Posterior cingulate gyrus (tissue), 11 donors: ENCODE measurements at places on chromosomes 6 and 20.

- DNase-seq, result no peak
Measured at GRCh38 chr20:52864916-52865605, 107.1 kb upstream of the TSHZ2 start.

GRCh38 chr6:41017663-41018062, 21.4 kb downstream of the UNC5CL start:
- DNase-seq, result no peak

DNA sequence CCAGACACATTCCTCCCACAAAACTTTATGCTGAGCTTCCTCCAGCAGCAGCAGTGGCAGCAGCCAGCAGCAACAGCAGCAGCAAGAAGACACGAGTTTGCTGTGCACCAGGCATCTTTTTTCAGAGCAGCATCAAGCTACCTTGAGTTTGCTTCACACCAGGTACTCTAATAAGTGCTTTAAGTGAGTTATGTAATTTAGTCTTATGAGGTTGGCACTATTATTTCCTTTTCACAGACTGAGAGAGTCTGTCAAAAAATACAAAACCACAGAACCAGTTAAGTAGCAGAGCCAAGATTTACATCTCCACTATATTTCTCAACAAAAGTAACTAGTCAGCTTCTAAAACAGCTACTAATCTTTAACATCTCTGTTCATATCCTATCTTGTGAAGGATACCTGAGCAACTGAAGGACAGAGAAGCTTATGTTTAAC, 23.7 kb downstream of the RANBP9 start:
- DNase-seq, result no peak

GRCh38 chr20:63290677-63291472, 2.1 kb upstream of the COL20A1 start:
- DNase-seq, result peak; percentile 82

- DNase-seq, result no peak
Measured at GRCh38 chr6:88050140-88050818, 2.6 kb downstream of the SPACA1 start.

GRCh38 chr20:49245921-49246740, 26.9 kb downstream of the DDX27 start:
- DNase-seq, result no peak

DNA sequence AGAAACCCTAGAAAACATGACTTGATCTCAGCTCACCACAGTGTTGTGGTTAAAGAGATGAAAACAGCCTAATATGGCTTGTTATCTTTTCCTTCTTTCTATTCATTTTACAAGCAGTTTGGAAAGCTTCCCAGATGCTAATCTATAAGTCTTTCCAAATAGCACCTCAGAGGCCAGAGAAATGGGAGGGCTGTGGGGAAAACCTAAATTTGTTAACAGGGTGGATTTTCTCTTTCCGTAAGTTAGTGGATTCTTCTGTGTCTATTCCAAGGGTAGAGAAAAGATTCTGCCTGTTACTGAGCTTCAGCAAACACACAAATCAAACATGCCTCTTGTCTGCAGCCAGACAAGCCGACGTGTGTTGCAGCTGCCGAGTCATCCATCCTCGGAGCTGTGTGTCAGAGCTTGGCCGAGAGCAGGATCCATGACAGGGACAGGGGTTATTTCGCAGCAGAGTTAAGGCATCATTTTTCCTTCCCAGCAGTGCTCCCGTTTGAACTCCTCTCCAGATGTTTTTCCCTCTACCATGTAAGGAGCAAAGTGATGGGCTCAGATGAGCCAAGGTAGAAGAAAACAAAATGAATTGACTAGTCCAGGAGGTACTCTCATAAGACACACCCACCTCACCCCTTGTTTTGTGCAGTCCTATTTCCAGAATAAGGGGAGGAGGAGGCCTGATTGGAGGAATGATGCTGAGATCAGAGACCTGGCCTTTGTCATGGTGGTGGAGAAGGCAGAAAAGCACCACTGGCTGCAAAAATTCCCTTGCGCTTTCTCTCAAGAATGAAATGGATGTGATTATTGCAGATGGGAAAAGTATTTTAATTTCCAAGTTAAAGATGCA, 560.0 kb downstream of the C6orf118 start:
- peak; percentile 7 for DNase-seq

DNA sequence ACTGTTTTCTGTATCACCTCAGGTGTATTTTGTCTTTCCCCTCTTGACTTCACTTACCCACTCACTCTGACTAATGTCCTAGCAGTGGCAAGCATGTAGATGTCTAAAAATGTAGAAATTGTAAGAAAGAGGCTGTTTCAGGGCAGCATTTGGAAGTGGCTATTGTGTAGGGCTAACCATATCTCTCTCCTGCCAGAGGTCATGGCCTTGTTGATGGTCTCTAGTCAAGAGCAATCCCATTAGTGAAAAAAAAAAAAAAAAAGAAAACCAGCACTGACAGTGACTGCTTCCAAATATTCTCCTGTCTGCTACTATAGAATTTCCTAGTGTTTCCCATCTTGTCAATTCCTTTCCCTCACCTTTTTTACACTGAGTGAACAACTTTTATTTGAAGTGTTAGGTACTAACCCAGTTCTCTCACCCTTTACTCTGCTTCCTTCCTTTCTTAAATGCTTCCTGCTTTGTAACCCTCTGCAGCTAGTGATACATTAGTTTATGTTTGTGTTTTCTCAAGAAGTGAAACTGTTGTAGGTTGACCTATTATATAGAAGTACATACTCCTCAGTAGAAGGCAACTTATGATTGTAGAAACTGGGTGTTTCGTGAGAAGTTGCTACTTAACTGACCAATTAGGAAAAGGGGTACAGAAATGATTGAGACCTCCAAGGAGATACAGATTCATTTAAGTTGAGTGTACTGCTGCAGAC, 174.1 kb upstream of the PTPRK start:
- no peak for DNase-seq

GRCh38 chr6:1609041-1609647, 571 bp upstream of the FOXC1 start:
- no peak for DNase-seq

DNA sequence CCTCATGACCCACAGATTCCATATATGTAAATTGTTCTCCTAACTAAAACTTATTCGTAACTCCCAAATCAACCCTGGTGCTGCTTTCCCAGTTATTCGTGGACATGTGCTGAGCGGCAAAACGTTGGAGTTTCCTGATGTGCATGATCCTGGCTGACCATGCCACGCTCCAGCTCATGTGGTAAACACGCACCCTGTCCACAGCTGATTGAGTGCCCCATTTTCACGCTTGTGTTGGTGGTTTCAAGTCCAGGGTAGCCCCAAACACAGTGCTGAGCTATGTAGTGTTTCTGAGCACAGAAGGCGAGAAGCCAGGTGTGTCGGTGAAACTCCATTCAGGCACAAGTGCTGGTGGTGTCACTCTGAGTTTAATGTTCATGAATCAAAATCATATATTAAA, 19.1 kb upstream of the FOXC1 start:
- DNase-seq, result no peak

DNA sequence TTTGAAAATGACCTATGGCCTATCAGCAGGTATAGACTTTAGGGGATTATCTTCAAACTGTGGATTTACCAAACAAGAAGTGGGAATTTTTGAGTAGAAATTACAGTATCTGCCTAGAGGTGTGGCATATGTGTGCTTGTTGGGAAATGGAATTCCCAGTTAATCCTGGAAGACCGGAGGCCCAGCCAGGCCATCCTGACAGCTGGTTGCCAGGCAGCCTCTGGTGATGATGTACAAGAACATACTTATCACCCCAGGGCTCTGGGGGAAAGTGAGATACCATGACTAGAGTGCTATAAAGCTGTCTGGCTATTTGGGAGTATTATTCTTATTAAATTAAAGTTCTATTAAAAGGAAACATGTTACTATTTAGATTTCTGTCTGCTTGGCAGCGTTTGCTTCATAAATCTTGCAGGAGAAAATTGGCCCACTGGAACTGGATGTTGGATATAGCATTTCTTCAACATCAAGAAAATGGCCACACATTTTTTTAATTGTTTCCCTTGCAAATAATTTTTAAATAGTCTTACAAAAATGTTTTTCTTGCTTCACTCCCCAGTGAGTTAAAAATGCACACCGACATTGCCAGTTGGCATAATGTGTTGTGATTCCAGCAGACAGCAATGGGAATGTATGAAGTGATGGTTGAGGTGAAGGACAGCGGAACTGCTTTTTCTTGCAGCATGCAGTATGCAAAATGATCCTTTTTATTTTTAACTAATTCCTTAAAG, 187.8 kb downstream of the MYLK4 start:
- no peak for DNase-seq

DNA sequence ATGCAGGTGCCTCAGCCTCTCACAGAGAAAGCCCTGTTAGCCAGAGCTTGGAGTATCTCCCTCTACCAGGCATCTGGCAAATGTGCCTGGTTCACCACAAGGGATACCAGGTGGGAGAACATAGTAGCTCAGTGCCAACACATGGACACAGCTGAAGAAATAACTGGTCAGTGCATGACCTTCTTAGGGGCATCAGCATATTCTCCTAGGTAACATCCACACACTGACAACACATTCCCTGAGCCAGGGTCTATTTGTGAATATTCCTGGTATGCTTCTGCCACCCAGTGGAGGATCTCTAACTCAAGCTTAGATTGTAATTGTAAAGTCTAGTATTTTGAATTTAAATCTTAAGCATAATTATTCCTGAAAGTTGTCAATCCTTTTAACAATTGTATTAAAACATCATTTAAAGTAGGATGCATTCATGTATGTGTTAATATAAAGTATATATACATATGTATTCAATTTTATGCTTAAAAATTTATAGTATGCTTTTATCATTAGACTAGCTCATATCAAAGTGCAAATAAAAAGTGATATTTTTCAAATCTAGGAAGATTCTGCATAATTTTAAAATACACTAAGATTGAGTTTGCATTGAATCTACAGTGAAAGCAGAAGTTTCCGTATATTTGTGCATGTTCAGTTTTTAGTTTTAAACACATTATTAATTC, 45.3 kb upstream of the COL21A1 start:
- DNase-seq, result peak; percentile 8

GRCh38 chr20:62133864-62134263, 9.3 kb downstream of the PSMA7 start:
- DNase-seq, result no peak

DNA sequence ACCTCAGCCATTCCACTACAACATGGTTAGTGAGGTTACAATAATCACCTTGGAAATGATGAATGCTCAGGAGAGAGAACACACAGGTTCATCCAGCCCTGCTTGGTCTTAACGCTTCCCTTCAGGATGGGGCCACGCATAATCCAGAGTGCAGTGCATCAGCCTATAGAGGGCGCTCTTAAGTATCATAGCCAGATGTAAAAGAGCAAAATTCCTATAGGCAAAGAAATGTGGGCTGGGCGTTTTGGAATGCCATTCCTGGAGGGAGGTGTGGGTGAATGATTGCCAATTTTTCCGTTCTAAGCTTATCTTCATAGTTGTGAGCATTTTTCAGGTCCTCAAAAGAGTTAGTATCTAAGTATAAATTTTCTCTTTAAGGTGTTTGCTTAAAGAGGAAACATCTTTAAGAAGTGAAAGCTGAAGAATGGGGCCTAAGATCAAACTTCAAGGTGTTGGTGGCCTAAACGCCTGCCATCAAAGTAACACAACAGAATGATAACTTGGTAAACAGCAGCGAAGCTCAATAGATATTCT, 1.8 kb downstream of the RIPOR2 start:
- DNase-seq, result no peak

- no peak for DNase-seq
Measured at GRCh38 chr20:5211803-5212714, 85.3 kb downstream of the CDS2 start.

DNA sequence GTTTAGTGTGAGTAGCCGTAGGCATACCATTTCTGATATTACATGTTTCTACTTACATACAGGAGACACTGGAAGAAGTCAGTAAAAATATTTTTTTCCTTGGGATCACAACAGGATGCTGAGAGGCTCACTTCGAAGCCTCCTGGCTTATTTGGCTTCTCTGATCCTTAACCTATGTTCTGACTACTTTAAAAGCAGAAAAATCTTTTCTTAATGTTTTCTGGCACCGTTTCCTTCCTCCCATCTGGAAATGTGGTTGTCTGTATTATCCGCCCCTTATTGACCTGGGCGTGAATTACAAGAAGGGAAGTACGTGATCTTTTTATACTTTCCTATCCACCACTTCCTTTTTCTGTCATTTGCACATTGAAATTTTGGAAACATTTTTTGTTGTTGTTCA, 379.6 kb downstream of the COL12A1 start:
- no peak for DNase-seq

DNA sequence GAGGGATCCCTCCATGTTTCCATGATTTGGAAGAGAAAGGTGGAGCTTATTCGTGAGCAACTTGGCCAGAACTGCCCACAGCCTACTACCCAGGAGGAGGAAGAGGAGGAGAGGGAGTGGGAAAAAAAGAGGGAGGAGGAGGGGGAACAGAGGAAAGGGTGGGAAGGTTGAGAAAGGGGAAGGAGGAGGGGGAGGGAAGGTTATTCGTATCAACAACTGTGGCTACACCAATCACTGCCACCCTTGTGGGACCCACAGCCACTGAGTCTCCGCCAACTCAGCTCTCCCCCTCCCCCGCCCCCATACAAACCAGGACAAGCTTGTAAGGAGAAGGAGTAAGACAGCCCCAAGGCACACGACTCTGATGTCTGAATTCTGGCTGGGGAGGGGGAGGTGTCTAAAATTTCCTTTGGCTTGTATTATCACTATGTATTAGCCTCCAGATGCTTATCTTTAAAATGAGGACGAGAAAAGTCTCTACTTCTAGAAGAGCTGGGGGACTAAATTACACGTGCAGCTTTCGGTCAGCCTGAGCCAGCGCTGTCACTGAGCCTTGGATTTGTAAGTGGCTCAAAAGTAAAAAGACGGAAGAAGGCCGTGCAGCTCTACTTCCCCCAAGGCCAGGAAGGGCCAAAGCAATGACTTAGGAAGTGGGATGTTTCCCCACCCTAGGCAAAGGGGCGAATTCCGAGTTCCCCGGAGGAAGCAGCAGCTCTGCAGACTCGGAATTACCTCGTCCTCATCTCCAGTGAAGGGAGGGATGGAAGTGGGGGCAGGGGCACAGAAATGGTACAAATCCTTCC, 1.0 kb downstream of the FKBP1A start:
- DNase-seq, result no peak

DNA sequence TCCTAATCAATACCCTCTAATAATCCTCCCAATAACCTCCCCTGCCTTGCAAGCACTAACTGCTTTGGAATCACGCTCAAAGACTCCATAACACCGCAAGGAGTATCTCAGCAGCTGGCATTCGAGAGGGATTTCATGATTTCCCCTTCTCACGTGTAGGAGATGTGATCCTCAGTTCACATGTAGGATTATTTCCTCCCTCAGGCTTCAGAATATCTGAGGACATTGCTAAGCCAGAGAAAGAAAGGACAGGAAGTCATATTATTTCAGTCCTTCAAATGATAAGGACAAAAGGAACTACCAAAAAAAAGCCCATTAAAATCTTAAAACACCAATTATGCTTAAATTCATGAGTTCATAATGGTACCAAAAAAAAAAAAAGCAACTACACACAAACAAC, 122.9 kb downstream of the NFATC2 start:
- no peak for DNase-seq

DNA sequence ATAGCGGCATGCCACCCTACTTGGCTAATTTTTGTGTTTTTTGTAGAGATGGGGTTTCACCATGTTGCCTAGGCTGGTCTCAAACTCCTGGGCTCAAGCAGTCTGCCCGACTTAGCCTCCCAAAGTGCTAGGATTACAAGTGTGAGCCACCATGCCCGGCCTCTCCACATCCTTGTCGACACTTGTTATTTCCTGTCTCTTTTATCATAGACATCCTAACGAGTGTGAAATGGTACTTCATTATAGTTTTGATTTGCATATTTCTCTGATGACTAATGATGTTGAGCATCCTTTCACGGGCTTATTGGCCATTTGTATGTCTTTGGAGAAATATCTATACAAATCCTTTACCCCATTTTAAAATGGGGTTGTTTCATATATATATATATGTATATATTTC, 39.0 kb upstream of the ASXL1 start:
- DNase-seq, result no peak

- DNase-seq, result no peak
Measured at GRCh38 chr6:144886682-144887081, 601.5 kb downstream of the UTRN start.
